NCI-H2029 treated with DMSO at 0.1 percent for 48 hours (cell line): ENCODE measurements at places on chromosomes 5 and 9.

DNA sequence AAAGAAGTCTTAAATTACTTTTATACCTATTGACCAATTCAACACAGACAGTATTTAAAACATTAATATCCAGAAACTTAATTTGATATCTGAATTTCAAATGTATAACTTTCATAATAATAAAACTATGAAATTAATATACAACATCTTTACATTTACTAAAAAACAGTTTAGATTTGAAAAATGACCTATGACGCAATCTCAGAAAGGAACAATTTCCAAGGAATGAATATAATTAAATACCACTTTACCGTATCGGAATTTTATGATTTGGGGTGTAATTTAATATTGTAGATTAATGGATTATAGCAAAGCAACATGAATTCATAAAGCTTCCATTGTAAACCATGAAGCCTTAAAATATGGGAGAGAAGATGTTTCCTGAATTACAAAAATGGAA lies 321.5 kb upstream of the TRPM3 start:
- no peak for DNase-seq

DNA sequence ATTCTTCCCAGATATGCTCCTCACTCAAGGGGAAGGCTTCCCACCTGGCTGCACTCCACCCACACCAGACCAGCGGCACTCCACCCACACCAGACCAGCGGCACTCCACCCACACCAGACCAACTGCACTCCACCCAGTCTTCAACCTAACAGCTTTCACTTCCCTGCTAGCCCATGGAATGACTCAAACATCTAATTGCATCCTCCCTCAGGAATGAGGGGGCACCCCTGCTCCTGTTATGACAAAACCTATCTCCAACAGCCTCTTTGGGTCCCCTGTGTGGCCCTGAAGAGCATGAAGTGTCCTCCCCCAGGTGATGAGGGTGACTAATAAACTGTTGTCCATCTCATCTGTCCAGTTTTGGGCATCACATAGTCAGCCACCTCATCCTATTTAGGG lies 556.6 kb upstream of the TUSC1 start:
- no peak for DNase-seq

DNA sequence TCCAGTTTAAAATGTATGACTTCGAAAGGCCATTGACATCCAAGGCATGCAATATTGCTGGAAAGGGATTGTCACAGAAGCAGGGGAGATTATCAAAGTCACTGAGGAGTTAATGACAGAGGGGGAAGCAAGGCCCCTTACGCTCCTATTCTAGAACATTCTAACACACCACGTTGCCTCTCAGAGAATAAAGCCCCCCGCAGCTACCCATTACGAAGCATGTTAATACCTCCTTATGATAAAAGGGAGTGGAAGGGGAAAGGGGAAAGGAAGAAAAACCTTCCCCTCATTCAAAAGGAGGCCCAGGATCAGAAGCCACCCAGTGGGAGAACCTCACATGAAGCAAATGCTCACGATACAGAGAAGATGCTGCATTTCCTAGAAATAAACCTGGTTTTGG lies 213.6 kb downstream of the DAB2IP start:
- DNase-seq = no peak

- DNase-seq = no peak
Measured at GRCh38 chr5:3489239-3489843, 106.3 kb upstream of the IRX1 start.

GRCh38 chr9:131776036-131776435 lies 36.2 kb upstream of the RAPGEF1 start:
- DNase-seq = no peak
